Activated T-cell treated with anti-CD3 and anti-CD28 coated beads, Interleukin-2, amount 50 U/mL, for 48 hours (primary cell): ENCODE measurements at places on chromosomes 5 and 9.
A peak's percentile ranks its signal among the peaks of the same experiment; 100 is the strongest.

DNA sequence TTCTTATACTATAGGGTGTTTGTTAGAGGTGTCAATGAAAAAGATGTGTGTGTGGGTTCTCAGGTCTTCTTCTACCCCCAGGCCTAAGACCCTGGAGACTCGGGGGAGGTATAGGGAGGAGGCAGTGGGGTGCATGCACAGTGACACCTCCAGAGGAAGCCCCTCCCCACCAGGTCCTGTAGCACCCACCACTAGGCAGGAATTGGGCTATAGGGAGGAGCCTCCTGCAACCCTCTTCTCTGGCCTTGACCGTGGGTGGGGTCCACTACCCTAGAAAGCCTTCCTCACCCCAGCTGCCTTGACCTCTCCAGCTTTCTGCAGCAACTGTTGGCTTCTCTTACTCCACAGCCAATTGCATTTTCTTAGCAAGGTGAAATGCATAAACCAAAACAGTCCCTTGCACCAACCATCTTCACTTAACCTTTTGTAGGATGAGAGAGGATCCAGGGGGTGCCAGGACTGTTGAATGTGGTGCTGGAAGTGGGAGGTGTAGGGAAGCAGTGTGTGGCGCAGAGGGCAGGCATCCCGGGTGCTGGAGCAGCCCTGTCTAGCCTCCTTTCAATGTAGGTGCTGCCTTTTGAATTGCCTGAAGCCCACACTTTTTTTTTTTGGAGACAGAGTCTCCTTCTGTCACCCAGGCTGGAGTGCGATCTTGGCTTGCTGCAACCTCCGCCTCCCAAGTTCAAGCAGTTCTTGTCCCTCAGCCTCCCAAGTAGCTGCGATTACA lies 128.5 kb downstream of the RGS3 start:
- DNase-seq = no peak

DNA sequence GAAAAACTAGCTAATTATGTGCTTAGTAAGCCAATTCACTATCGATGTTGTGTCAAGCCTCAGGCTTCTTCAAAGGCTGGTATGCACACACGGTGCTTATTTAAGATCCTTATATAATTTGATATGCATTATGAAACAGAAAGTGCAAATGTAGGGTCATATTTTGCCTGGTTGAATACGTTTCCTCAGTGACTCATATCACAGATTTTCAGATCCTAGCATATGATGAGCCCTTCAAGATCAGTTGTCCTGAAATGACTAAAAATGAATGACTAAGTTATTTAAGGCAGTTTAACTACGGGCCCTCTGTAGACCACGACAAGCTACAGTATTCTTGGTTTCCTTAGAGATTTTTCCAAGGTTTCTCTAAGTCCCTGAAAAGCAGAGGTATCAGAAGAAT lies 778.3 kb downstream of the PRELID2 start:
- no peak for DNase-seq

GRCh38 chr5:26763215-26763614 lies 275.2 kb downstream of the CDH9 start:
- DNase-seq = no peak

DNA sequence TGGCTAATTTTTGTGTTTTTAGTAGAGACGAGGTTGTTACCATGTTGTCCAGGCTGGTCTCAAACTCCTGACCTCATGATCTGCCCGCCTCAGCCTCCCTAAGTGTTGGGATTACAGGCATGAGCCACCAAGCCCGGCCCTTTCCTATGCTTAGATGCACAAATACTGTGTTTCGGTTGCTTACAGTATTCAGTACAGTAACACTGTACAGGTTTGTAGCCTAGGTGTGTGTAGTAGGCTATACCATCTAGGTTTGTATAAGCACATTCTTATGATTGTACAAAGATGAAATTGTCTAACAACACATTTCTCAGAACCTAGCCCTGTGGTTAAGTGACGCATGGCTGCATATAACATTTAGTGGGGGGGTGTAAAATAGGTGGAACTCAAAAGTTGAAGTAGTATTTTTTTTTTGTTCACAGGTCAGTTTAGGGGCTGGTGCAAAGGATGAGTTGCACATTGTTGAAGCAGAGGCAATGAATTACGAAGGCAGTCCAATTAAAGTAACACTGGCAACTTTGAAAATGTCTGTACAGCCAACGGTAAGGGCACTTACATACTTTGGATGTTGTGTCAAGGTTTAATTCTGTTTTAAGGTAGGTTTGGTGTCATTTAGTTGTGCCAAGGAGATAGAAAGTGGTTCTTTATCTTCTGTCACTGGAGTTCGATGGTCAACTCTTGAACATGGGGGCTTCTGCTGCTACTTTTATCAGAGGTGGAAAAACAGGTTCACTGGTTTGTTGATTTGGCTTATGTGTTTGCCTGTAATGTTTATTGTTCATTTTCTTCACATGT lies 3.4 kb downstream of the NPM1 start:
- no peak for DNase-seq

DNA sequence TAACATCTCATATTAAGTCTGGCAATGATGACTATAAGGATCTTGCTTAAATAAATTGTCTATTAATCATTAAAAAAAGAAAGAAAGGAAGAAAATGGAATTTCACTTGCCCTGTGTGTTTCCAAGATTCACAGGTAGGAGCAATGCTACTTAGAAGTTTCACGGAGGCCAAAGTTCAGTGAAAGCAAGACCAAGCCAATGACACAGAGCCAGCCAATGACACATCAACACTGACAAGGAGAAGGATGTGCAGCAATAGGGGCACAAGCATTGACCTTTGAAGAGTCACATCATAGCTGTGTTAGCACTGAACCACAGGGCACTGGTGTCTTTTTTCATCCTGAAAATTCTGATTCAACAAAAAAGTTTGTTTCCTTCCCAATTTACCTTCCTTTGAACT lies 364.3 kb downstream of the PDE4D start:
- DNase-seq = no peak

DNA sequence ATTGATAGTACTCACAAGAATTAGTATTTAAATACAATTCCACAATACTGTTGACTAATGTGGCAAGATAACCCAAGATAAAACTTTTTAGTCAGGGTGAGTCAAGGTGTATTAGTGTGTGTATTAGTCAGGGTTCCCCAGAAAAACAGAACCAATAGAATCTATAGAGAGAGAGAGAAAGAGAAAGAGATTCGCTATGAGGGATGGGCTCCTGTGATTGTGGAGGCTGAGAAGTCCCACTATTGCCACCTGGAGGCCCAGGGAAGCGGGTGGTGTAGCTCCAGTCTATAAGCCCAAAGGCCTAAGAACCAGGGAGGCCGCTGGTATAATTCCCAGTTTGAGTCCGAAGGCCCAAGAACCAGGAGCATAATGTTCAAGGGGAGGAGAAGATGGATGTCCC lies 10.0 kb upstream of the SHISAL2B start:
- DNase-seq = no peak

- no peak for DNase-seq
Observed at GRCh38 chr5:81783401-81783800, 32.5 kb upstream of the SSBP2 start.

DNA sequence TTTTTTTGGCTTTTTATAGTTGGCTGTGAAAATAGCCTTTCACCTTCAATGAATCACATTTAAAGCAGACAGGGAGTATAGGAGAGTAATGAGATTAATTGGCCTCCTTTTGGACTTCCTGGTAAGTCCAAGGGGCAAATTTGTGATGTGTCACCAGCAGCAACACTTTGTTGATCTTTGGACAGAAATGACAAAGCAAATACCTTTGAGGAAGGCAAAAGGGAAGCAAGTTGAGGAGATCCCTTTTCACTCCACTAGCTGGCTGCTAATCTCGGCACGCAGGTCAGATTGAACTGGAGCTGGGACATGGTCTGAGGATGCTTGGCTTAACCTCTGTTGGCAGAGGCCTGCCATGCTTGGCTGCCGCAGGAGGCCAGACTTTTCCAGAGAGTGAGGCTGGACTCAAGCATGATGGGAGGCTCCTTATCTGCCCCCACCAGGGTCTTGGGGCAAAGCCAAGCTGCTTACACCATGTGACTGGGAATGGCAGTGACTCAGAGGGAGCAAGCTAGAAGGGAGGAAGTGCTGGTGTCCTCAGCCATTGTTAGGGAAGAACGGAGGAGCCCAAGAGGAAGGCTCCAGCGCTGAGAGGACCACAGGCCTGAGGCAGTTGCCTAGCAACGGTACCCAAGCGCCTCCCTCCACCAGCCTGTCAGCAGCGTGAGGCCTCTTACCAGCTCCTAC lies 174.5 kb upstream of the MAP1B start:
- no peak for DNase-seq

DNA sequence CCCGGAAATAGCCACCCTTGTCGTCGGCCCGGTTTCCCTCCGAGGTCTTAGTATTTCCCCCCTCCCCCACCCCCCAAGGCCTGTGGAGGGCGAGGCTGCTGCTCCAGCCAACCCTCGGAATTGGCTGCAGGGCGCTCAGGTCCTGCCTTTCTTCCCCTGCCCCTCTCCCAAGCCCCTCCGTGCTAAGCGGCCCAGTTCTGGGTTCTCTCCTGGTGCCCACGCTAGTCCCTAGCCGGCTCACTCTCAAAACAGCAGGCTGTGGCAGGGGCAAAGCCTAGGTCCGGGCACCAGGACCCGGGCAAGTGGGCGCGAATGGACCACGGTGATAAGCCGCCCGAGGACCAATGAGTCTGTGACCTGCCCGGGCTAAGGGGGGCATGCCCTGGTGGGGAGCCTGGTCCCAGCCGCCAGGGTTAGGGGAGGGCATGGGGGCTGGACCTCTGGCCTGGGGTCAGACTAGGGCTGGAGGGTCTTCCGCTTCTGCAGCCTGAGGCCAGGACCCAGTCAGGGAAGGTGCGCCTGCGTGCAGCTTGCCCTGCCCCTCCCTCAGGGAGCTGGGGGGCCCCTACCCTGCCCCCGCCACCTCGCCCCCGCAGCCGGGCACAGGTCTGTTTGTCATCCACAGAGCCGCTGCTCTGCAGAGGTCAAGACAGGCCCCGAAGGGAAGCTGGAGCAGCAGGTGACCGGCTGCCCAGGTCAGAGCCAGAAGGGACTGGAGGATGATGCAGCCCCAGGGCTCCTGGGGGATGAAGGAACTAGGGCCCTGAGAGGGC lies 5.0 kb upstream of the IRX4 start:
- no peak for DNase-seq

DNA sequence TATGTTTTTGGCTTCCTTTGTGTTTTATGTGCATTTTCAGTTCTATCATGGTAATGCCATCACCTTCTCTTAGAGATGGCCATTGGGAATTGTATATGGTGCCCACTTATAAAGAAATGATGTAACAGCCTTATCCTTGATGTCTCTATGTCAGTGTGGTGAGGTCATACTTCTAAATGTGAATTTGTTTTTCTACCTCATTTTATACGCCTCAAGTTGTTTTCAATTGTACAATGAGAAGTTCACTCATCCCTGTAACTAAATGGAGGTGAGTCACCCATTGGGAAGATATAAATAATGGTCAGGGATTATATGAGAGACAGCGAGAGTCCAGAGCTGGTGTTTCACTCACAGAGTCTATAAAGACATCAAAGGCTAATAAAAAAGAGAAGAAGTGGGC lies 402.4 kb downstream of the AGTPBP1 start:
- no peak for DNase-seq

- DNase-seq = peak; percentile 59
Observed at GRCh38 chr9:93028448-93029006, 30.0 kb upstream of the SUSD3 start.

GRCh38 chr9:135069558-135070197 lies 17.8 kb upstream of the OLFM1 start:
- DNase-seq = no peak

DNA sequence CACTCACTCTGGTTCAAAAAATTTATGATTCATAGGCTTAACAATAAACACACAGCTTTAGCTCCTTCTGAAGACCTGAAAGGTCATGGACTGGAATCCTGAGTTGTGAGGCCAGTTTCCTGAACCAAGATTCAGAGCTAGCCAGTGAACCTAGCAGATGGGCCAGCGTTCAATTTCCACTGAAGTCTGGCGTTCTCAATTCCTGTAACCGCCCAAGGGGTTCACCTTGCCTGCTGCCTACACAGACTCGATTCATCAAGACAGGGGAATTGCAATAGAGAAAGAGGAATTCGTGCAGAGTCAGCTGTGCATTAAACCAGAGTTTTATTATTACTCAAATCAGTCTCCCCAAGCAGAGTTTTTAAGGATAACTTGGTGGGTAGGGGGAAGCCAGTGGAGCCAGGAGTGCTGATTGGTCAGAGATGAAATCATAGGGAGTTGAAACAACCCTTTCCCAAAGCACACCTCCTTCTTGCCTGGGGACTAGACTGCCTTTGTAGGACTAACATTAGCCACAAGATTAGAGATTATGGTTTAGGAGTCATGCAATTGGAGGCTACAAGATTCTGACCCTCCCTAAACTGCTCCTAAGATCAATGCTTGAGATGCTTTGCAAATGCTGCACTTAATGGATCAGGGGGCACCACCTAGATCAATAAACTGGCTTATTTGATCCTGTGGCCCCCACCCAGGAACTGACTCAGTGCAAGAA lies 117.5 kb upstream of the SHB start:
- no peak for DNase-seq

- DNase-seq = no peak
Observed at GRCh38 chr9:114916481-114916880, 13.9 kb downstream of the TNFSF8 start.

GRCh38 chr5:86526811-86527348 lies 90.9 kb upstream of the COX7C start:
- DNase-seq = no peak

- no peak for DNase-seq
Observed at GRCh38 chr9:134533850-134534588, 107.6 kb upstream of the COL5A1 start.

DNA sequence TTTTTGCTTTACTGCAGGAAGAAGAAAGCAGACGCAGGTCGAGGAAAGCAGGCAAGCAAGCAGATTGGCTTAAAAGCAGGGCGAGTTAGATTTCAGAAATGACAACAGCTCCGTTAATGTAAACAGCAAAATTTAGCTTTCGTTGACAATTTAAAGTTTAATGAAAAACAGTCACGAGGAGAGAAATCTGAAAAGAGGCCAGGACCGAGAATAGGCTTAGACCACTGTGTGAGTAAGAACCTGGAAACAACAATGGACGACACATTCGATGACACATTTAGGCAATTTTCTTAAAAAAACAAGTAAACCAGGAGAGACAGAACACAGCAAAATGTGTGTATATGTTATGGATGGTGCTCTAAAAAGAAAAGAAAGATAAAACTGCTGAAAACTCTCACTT lies 155.3 kb downstream of the ISOC1 start:
- DNase-seq = no peak

DNA sequence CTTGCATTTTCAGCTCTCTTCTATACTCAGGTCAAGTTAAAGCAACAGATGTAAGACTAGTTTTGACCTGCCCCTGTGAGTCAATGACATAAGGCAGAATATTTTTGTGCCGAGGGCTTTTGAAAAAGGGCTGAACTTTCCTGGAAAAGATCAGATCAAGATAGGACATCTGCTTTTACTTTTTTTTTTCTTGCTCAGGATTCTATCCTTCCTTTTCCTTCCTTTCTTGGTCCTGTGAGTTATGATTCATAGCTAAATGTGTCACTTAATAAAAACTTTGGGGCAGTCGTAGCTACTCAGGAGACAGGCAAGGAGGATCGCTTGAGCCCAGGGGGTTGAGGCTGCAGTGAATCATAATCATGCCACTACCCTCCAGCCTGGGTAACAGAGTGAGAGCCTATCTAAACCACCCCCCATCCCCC lies 84.3 kb upstream of the BRINP1 start:
- no peak for DNase-seq

GRCh38 chr5:418162-419121 lies 24.5 kb upstream of the EXOC3 start:
- no peak for DNase-seq
